Hepatocyte (in vitro differentiated cells): ENCODE measurements at places on chromosomes 12 and 14.
A peak's percentile ranks its signal among the peaks of the same experiment; 100 is the strongest.

DNA sequence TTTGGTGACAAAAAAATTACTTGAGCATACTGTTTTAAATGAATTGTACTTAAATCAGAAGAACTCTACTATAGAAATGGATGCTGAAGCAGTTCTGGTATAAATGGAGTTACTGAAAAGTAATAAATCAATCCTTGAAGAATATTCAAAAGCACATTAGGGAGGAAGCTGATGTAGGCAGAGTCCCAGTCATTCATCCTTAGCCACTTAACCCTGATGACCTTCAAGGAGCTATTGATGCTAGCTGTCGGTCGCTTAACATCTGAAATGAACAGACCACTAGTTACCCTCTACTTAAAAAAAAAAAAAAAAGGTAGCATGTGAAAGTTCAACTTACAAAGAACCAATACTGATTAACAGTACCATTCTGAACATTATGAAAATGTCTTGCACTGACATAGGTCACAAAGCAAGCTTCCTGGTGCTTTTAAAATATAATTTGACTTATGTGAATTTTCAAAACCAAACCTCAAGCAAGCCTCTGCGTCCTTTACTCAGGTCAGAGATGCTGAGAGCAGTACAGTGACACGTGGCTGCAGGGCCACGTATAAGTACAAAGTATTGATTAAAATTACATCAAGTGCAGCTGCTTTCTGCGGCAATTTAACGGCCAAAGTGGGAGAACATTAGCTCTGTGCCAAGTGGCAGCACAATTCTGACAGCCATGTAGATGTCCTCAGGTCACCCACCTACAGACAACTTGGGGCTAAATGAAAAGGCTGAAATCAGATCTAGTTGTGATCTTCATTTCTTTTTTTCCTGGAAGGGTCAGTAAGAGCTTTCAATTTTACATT is 18.1 kb downstream of the PPM1H start:
- DNase-seq = no peak

DNA sequence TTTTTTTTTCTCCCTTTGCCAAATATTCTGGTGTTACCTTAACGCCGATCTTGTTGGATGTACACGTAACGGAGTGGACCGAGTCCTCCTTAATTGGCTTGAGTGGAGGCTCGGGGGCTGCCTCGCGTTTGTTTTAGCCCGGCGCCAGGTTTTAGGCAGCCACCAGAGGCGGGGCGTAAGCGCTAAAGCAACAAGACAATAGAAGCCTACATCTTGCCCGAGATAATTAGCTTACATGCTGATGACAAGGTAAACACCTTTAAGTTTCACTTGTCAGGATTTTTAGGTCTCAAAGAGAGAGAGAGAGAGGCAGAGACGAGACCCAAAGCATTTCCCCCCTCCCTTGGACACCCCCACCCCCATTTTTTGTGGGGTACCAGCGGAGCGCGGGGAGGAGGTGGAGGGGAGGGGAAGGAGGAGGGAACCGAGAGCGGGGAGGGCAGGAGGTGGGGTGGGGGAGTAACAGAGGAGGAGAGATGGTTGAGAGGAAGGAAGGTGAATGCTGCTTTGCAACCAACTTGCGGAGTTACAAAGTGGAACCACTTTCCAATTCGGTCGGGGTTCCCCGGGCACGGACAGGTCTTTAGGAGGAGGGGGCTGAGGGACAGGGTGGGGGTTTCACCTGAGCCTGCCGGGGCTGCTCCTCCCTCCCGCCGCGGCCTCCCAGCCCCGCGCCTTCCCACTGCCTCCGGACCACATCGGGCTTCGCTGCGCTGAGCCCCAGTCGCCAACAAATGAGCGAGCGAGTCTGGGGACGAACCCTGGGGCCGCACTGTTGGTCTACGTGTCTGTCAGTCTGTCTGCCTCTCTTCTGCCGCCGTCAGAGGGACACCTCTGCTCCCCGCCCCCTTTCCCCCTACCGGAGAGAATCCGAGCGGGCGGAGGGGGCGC is at the start of gene NKX2-1:
Gene NKX2-1, minus strand, starts transcription at position 802 of the 891 bp plus-strand sequence. Its CDS starts 103 bp downstream, at position 699.
- no peak for DNase-seq

DNA sequence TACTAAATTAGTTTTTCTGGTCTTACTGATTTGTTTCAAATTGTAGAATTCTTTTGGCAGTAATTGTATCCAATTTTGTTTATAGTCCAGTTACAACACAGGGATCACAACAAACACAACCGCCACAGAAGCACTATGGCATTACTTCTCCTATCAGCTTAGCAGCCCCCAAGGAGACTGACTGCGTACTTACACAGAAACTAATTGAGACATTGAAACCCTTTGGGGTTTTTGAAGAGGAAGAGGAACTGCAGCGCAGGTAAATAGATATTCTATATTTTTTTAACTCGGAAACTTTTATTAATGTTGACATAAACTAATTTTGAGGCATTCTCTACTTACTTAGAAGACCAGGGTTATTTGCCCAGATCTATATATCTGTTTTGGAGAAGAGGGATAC is 17.8 kb downstream of the PAPOLA start:
- DNase-seq = no peak

DNA sequence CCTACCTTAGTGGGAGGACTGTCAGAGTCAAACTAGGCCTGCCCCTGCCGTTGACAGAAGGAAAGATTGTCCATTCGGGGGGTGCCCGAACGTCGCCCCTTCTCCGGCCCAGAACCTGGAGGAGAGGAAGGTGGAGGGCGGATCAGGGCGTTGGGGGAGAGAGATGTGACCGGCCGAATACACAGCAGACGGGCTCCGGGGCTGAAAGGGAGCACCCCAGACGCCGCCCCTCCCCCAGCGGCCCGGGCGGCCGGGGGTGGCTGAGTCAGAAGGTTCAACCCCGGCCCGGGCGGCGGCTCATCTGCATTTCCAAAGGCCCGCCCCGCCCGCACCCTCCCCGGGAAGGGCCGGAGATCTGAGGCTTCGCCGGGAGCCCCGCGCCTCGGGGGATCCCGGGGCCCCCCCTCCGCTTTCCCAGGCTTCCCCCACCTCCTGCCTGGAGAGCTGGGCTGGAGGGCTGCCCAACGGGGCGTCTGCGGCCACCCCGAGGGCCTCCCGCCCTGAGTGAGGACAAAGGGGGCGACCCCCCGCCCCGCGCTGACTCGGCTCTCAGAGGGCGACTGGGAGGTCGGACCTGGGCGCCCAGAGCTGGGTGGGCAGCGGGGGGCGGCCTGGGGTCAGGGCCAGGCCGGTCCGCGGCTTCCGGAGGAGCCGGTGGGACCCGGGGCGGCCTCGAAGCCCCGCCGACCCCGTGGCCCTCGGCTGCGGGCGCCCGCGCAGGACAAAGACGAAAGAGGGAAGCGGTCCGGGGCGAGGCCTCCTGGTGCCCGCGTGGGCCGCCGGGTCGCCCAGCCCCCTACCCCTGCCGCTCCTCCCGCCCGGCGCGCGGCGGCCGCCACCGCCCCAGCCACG is 3.7 kb upstream of the SETD1B start:
- DNase-seq = peak; percentile 95

DNA sequence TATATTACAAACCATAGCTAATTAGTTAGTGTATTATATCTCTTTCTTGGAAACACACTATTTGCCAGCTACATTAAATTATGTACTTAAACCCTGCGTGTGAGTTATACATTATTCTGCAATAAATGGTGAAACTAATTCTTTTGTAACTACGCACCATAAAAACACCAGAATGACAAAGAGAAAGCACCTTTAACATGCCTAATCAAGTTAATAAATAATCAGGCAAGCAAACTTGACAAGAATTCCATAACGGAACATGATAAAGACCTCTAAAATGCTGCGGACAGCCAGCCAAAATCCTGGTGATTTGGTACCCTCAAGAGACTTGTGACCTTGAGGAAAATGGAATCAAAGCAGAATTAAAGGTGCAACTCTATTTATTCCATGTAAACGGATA is 375.3 kb upstream of the KITLG start:
- no peak for DNase-seq

DNA sequence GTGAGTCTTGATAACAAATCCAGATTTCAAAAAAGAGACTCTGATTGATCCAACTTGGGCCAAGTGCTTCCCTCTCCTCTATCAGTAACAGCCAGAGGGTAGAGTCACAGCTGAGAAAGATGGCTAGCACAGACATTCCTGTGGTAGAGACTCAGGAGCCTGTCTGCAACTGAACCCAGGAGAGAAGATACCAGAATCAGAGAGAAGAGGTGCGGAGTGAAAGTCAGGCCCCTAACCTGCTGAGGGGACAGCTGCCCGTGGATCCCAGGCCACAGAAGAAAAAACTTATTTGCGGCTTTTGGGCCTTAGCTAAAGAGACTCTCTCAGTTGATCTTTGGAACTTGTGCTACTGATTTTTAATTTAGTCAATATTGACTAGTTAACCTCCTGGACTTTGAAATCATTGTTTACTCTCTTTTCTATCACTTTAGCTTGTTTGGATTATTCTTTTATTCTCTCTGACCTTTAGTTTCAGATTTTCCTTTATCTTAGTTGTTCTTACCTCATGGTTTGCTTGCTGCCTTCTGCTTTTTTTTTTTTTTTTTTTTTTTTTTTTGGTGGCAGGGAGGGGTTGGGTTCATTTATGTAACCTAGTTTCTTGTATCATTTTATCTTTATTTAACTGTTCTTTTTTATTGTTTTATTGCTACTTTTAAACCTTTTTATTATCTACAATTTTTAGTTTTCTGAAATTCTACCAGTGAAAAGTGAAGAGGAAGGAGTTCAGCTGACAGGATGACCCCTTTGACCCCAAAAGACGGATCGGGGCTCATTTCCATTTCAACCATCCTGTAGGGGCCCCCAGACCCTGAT is 154.9 kb upstream of the KRR1 start:
- peak; percentile 22 for DNase-seq

GRCh38 chr12:18868717-18869116 is 130.8 kb downstream of the CAPZA3 start:
- DNase-seq = no peak

- no peak for DNase-seq
These were observed 183.9 kb downstream of the ETV6 start for GRCh38 chr12:11833174-11833895.

DNA sequence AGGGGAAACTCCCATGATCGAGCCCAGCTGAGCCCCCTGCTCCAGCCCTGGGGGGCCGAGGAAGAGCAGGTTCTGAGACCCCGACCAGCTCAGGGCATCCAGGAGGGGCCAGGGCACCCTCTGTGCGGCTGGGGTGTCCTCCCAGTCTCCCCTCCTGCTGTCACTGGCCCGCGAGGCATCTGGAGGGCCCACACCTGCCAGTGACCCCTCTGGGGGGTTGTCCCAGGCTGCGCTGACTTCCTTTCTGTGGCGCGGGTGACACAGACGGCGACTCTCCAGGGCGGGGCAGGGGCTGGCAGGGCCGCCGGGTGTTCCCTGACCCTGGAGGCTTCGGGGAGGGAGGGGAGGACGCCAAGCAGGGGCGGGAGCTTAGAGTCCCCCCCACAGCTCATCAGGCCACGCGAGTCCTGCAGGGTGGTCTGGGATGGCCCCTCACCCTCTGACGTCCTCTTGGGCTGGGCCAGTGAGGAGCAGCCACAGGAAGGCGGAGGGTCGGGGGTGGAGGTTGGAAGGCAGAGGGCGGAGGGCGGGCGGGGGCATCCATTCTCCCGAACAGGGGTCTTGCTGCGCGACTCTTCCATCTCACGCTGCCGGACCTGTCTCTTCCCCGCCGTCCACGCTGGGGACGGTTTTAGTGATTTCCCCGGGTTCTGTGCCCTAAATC is 38.6 kb upstream of the FBRSL1 start:
- DNase-seq = no peak

GRCh38 chr12:118312578-118312977 is 60.1 kb downstream of the TAOK3 start:
- DNase-seq = no peak

GRCh38 chr14:99094901-99095300 is 177.1 kb downstream of the BCL11B start:
- no peak for DNase-seq

DNA sequence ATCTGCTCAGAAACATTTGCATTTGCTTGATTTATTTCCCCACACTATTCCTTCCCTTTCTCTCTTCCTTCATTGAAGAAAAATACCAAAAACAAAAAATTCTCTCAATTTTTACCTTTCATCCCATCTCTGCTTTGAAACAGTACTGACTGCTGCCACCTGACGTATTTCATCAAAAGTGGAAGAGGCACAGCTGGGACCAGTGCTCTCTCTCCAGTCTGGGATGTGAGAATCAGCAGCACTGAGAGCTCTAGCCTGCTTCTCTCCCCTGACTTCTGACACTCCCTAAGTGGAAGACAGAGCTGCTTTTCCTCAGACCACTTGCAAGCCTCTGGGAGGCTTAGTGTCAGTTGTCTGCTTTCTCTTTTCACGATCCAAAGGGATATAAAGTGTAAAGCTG is 36.9 kb downstream of the TTLL5 start:
- no peak for DNase-seq

DNA sequence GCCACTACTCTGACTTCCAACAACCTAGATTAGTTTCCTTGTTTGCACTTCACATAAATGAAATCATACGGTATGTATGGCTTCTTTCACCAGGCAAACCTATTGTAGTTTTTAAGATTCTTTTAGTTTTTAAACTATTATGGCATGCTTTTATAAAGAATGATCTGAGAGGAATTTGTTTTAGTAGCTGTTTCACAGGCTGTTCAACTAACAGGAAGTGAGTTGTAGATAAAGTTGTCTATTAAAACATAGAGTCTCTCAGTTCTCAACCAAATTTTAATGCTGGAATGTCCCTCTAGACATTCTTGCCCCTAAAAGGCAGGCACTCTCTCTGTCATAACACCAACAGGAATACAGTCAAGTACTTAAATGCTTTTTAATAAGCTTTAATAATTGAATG is 102.7 kb upstream of the DACT1 start:
- no peak for DNase-seq

DNA sequence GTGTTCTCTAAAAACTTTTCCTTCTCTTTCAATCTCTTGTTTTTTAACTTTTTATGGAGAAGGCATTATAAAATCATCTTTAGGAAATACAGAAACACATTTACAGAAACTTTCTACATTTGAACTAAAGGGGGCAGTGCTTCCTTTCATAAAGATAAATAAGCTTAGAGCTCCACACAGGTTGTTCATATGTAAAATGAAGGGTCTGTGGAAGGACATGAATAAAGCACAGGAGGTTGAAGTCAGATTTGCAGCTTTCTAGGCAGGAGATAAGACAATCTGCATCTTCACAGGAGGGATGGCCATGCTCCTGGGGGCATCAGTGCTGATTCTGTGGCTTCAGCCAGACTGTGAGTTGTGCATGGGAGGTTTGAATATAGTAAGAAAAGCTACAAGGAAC is 426.0 kb downstream of the DAD1 start:
- peak; percentile 38 for DNase-seq

- DNase-seq = no peak
These were observed 156.3 kb downstream of the NTF3 start for GRCh38 chr12:5588176-5588575.

DNA sequence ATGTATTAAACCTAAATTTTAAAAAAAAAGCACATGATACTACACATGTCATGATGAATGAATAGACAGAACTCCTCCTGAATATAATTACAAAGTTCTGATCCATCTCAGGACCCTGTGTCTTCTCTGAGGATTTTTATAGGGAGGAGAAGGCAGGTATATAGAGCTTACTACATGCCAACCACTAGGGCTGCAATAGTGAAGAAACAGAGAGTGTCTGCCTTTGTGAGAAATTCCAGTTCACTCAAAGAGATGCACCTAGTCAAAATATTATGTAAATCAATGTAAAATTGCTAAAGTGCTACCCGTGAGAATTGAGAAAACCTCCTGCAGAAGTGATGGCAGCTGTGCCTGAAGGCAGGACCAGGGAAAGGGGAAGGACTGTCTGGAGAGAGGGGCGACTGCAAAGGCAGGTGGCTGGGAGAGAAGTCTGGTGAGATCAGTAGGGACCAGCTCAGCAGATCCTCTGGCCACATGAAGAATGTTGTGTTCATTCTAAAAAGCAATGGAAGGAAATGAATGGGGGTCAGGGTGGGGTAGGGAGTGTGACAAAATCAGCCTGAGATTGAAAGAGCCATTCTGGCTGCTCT is 15.1 kb downstream of the ABHD4 start:
- no peak for DNase-seq
